ENCODE measurements at places on chromosomes 5 and 9. TPM values are rescaled to one million over a fixed set of nuclear protein-coding genes. Genes with fewer than 3 reads are reported as not detected.

GRCh38 chr9:103713631-103714030 is 380.5 kb upstream of the SMC2 start:
- DNase-seq = peak; percentile 71

GRCh38 chr9:99184110-99184474 is 37.6 kb downstream of the ALG2 start:
- no peak for DNase-seq

DNA sequence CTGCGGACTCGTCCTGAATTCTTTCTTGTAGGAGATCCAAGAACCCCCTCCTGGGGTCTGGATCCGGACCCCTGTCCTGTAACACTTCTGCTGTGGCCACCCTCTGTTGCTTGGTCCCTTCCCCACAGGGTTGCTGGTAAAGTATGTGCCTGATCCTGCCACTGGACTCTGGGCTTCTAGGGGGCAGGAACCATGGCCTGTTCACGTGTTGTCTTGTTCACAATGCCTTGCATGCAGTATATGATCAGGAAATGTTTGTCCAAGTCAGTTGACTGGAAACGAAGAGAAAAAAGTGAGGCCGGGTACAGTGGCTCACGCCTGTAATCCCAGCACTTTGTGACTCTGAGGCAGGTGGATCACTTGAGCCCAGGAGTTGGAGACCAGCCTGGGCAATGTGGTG is 139.3 kb upstream of the ALDH1B1 start:
- DNase-seq = no peak

DNA sequence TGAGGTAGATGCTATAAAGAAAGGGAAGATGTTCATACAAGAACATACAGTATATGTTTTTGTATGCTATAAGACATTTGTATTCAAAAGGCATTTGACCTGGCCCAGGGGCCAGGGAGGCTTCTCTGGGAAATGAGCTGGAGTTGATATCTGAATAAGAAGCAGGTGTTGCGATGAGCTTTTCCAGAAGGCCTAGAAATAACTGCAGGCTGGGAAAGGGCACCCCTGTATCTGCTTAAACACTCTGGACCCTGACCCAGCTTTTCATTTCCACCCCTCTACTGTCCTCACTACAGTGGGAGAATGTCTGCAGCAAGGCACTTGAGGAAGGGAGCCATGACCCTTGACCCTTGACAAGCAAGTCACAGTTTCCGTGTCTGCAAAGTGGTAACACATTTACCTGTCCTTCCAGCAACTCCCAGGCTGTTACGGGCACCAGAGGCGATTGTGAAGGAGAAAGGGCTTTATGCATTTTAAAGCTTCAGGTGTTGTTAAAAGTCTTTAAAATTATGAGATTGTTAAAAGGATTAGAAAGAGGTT is 88.2 kb upstream of the PANK3 start:
- no peak for DNase-seq

Gene ACSL6
- 0.07 TPM for total RNA-seq

Gene FAM200C
- total RNA-seq = 17.9 TPM

Gene PKD2L2
- total RNA-seq = not detected

Data from A172 (cell line).